ENCODE measurements at places on chromosomes 3 and 15.

- DNase-seq: no peak
Measured at GRCh38 chr3:119173325-119173724, at the start of gene UPK1B. TSS of gene UPK1B (plus strand) at chr3:119173598. CDS start at chr3:119186742, 13,144 bp downstream.

GRCh38 chr15:56891852-56892440, 26.5 kb upstream of the TCF12 start:
- DNase-seq: no peak

GRCh38 chr15:85676342-85677098, 118.2 kb downstream of the KLHL25 start:
- no peak for DNase-seq

DNA sequence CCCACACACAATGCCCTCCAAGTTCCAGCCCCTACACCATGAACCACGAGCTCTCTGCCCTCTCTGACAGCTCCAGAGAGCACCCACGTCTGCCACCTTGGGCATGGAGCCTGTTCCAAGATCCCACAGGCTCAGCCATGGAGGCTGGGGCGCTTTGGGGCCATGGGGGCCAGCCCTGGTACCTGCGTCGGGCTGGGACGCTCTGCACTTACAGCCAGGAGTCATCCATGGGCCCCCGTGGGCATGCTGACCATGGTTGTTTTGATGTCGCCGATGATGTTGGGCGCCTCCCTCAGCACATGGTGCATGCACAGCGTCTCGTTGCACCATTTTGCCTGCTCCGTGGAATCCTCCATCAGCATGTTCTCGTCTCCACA, 51.9 kb upstream of the UBE2Q2 start:
- no peak for DNase-seq

- DNase-seq: no peak
Measured at GRCh38 chr15:82882273-82882928, 70.1 kb downstream of the HOMER2 start.

DNA sequence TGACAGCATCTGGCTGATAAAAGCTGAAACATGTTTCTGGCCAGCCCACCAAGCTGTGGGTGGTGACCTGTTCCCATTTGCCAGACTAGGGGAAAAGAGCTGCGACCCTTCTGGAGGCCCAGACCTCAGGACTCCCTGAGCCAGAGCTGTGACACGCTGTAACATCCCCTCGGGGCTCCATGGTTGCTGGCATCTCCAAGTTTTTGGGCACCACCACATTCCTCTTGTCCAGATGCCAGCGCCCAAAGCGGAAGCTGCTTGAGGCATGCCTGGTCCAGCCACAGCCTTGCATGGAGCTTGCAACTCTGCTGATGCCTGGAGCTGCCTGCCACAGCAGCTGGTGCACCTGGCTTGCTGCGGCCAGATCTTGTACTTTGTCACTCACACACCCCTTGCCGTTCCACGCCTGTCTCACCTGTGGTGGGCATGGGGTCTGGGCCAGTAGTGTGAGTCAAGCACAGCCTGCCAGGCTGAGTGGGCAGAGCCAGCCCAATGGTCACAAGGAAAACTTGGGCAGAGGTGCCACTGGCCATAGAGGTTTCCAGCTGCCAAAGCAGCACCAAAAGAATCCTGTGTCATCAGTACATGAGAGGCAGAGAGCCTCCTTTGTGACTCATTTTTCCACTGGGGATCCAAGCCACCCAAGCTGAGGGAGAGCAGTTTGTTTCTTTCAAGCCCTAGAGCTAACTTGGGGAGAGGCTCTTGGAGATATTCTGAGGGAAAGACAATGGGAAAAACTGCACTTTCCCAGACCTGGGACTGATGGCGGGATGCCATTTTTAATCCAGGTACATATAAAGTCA, 45.7 kb upstream of the PTX3 start:
- no peak for DNase-seq

GRCh38 chr3:34646911-34647460, 848.6 kb downstream of the PDCD6IP start:
- DNase-seq: no peak

- DNase-seq: no peak
Measured at GRCh38 chr3:31384117-31384516, 148.6 kb upstream of the STT3B start.

DNA sequence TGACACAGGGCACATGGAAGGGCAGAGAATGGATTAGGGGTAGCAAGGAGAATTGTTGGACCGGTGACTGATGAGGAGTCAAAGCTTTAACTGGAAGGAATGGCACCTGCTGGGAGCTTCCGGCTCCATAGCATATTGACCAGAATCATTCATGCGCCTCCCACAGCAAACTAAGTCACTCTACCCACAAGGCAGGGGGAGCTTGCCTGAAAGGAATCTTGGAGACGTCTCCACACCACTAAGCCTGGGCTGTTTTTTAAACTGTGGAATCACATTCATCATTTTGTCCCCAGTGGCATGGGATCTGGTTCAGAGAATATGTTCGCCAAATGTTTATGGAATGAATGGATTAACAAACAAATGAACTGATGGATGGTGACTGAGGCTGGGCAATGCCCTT, 57.0 kb upstream of the ITGA11 start:
- DNase-seq: no peak

- no peak for DNase-seq
Measured at GRCh38 chr3:98359993-98360675, 6.5 kb downstream of the OR5K4 start.

- DNase-seq: no peak
Measured at GRCh38 chr3:50154476-50154839, 666 bp upstream of the SEMA3F start.

- DNase-seq: no peak
Measured at GRCh38 chr15:84835661-84836337, 18.6 kb downstream of the ALPK3 start.

- no peak for DNase-seq
Measured at GRCh38 chr15:75389791-75390382, 21.5 kb upstream of the MAN2C1 start.

- no peak for DNase-seq
Measured at GRCh38 chr15:61499376-61499775, 270.3 kb upstream of the RORA start.

DNA sequence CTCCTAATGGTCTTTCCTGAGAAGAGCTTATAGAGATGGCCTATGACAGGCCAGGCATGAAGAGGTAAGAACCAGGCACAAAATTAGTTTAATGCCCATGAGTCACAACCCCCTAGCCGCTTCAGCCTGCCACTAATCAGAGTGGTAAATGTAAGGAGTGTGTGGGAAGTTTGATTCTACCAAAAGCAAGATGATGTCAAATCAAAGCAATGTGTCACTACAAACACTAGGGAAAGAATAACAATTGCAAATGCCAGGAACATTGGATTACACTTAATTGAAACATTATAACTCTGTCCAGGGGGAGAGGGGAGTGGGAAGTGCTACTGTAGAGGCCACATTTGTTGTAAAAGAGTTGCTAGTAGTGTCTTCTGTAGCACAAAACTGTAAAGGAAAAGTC, 596.6 kb upstream of the AGTR1 start:
- no peak for DNase-seq

- DNase-seq: no peak
Measured at GRCh38 chr3:113151461-113152031, 59.8 kb upstream of the BOC start.
